ENCODE measurements at places on chromosomes 1 and 21.

GRCh38 chr1:40868051-40868723 lies 6.0 kb upstream of the CITED4 start:
- DNase-seq, result peak; percentile 81

DNA sequence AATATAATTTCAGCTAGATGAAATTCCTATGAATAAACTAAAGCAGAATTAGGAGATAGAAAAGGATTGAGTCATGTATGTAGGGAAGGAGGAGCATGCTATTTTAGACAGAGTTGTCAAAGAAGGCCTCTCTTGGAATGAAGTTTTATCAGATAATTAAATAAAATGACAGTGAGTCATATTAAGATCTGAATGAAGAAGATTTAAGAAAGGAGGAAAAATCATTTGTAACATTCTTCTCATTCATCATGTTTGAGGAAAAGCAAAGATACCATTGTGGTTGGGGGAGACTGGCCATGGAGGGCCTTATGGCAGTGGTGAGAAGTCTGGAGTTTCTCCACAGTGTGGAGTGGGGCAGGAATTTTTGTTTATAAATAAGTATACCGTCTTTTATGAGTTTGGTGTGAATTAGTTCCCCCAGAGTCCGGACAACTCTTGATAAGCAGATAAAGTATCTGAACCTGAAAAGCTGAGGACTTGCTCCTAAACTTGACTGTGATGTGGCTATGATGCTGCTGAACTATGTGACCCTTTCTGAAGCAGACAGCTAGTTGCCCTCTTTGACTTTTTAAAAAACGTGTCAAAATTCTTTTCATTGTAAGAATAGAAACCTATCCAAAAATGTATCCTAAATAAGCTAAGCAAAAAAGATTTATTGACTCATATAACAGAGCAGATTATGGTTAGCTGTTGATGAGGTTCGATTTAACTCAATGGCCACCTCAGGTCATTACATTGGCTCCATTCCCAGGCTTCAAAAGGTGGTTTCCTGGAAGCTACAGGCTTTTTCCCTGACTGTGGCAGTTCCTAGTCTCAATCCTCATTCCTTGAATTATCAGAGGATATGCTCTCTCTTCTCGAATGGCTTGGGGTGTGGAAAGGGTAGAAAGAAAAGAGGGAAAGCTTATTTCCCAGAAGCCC lies 90.8 kb downstream of the LHX9 start:
- DNase-seq, result no peak

DNA sequence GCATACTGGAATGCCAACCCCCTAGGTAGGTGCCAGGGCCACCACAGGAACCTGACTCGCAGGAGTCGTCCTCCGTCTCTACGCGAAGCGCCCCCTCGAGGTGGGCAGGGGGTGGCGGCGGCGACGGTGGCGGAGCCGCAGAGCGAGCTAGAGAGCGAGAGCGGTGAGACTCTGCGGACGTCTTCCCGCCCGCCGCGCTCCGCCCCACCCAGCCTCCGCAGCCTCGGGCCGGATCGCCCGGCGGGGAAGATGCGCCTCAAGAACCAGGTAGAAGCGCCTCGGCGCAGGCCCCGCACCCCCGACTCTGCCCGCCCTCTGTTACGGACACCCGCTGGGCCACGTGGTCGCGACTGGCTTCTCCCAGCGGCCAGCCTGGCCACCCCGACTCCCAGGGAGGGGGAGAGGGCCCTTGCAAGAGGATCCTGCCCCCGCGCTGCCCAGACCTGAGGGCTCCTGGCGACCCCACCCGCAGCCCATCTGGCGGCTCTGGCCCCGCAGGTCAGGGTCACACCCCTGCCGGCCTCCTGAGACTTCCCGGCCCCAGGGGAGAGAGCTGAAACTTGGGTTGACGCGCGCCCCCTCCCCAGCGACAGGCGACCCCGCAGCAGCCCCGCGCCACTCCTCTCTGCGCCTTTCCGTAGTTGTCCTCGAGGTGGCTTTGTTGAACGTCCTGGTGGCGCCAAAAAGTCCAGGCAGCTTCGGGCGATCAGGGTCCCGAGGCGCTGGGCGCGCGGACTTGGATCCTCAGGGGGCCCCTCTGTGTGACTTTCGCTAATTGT lies 24.4 kb upstream of the AGBL4 start:
- no peak for DNase-seq

GRCh38 chr1:203471841-203472240 lies 3.8 kb upstream of the PRELP start:
- no peak for DNase-seq

DNA sequence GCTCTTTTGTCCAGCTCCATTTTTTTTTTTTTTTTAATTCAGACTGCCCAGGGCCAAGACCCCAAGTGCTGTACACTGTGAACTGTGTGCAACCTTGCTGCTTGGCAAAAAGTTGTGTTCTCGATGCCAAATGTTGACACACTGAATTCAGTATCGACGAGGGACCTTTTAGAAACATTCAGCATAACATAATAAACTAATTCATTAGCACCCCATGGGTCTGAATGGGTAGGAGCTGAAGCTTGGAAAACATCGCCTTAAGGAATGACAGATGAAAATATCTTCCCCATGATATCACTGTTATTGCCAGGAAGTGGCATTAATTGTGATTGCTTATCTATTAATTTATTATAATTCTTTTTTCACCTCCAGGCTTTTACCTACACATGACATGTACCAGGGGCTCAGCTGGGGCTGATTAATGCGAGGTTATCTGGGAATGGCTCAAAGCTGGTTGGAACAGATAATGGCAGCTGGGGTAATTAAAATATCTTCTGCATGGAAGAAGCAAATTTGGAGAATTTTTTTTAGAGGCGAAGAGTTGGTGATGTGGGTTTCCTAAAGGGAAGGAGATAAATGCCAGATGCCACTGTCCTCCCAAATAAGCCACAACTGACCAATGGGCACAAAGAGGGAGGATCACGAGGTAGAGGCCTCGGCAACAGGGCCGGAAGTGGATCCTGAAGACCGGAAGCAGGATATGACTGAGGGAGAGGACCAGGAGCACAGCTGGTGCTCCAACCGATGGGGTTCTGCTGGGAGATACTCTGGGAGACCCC lies 169.3 kb downstream of the GRIK3 start:
- no peak for DNase-seq

DNA sequence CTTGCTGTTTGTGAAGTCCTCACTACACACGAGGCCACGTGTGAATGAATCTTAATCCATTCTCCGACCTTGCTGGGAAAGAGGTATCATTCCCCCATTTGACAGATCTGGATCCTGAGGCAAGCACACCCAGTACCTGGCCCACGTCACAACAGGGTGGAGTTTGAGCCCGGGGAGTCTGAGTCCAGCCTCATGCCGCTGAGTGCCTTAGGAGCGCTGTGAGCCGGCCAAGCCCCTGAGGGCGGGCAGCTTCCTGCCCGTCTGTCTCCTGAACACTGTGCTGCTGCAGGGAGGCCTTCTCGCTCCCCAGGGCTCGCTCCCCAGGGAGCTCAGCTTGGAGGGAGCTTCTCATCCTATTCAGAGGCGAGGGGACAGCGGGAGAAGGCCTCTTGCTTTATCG lies 29.7 kb downstream of the SLC45A1 start:
- DNase-seq, result no peak

DNA sequence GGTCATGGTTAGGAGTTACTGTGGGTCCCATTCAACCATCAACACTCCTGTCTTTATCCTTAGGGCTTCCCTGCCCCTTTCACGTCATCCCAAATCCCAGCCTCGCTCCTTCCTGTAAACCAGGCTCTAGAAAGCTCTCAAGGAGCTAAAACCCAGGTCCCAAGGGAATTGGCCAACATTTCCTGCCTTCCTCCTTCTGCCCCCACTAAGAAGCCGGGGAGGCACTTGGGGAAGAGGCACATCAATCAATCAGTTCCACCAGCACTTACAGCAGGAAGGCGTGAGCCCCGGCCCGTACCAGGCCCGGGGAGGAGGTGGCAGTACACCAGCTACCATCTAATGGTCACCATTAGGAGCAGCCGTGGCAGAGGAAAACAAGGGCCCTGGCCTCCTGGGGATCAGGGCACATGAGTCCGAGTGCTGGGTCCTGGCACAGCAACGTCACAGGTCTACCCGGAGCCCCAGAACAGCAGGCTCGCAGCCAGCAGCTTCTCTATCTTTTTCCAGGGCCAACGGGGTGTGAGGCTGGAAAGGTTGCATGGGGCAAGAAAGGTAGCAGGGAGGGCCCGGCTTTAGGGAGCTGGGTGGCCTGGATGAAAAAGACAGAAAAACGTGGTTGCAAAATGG lies 108.6 kb downstream of the CASZ1 start:
- DNase-seq, result peak; percentile 45

DNA sequence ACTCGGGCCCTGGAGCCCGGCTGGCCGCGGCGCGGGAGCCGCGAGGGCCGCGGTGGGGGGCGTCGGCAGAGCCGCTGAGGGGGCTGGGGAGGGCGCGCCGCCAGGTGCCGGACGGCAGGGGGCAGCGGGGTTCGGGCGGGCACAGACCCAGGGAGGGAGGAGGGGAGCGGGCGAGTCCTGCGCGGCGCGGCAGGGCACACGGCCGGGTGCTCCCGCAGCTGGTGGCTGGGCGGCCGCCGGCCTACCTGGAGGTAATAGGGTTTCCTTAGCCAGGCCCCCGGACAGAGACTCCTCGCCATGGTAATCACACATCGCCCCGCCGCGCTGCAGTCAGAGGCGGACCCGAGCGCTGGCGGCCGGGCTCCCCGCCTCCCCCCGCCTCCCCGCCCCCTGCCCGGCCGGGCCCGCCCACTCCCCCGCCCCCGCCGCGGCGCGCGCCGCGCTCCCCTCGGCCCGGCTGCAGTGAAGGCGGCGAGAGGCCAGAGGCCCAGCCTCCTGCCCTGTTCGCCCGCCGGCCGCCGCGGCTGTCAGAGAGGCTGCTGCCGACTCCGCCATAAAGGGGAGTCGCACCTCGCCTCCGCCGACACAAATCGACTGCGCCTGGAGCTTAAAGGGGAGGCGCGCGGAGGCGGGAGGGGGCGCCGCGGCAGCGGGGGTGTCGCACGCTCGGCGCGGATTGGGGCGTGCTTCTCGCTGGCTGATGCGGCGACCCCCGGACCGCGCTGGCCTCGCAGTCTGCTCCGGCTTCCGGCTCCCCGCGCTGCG lies at the start of gene DIPK1A:
Gene DIPK1A (minus strand): TSS at position 332 of the 765 bp plus-strand sequence. CDS start 33 bp downstream, at position 299.
- peak; percentile 46 for DNase-seq

GRCh38 chr1:167714098-167714438 lies 7.7 kb upstream of the MPZL1 start:
- DNase-seq, result no peak

DNA sequence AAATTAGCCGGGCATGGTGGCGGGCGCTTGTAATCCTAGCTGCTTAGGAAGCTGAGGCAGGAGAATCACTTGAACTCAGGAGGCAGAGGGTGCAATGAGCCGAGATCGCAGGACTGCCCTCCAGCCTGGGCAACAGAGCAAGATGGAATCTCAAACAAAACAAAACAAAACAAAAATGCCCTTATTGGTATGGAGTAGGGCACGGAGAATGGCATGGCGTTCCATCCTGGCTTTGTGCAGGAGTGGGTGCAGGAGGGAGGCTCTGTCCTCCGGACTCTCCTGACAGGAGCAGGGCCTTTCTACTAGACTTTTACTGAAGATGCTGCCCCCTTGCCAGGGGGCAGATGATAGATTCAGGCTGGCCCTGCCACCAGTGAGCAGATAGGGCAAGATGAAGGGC lies 1.0 kb downstream of the TMEM61 start:
- DNase-seq, result no peak

GRCh38 chr1:109730666-109731065 lies 10.2 kb downstream of the GSTM3 start:
- no peak for DNase-seq

GRCh38 chr1:185450917-185451316 lies 133.9 kb upstream of the IVNS1ABP start:
- DNase-seq, result no peak

DNA sequence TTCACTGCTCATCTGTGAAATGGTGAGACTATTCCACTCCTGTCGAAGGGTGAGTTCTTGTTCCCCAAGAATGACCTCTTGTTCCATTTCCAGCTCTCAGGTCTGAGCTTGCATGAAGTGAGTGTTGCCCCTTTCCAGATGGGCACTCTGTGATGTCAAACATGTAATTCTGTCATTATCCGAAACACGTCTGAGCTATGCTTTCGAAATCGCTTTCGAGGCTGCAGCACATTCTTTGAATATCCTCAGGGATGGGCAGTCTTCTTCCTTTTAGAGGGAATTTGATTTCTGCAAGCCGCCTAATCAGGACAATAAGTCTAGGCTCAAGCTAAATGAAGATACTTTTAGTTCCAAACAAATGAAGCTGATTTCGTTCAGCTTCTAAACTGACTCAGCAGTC lies 15.1 kb downstream of the NFASC start:
- peak; percentile 54 for DNase-seq

- DNase-seq, result no peak
Measured at GRCh38 chr1:21622466-21623315, 46.5 kb downstream of the RAP1GAP start.

- DNase-seq, result no peak
Measured at GRCh38 chr1:57019236-57019839, 53.5 kb upstream of the C8B start.

DNA sequence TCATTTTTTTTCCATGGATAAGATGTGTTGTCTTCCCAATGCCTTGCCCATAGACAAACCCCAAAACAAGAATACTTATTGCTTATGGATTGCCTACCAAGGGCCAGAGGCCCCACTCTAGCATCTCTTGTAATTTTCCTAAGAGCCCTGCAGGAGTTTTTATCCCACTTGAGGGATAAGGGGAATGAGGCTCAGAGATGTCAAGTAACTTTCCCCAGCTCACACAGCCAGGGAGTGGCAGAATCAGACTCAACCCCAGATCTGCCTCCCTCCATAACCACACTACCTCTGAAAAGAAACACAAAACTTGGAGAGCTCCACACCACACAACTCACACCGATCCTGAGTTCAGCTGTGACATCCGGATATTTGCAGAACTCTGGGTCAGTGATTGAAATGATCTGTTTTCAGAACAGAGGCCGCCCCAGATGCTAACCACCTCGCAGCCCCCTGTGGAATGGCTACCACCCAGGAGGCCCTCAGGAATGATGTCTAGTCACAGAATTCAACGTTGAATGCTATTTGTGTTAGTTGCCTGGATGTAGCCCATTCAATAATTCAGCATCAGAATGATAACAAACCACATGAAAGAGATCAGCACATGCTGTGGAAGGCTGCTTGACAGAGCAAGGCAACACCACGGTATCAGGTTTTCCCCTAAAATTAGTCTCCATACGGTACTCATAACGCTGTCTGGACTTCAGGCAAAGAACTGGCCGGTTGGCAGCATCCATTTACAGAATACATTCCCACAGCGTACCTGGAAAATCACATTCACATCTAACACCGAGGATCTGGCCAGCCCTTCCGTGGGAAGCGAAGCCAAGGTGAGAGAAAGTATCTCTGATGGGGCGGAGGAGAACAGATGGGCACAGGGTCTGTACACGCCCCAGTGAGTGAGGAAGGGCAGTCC lies 231.9 kb downstream of the TOMM20 start:
- no peak for DNase-seq

GRCh38 chr1:184405094-184405800 lies 18.4 kb downstream of the C1orf21 start:
- no peak for DNase-seq

GRCh38 chr1:230212405-230212936 lies 145.4 kb downstream of the GALNT2 start:
- DNase-seq, result no peak
